ENCODE measurements at places on chromosomes 3 and 15. TPM values are rescaled to one million over a fixed set of nuclear protein-coding genes. Genes with fewer than 3 reads are reported as not detected.

SERINC4 gene
- not detected for total RNA-seq

SH3GL3 gene
- total RNA-seq: 1.0 TPM

- DNase-seq: no peak
Measured at GRCh38 chr3:12935023-12935860, 93.9 kb upstream of the RPL32 start.

DNA sequence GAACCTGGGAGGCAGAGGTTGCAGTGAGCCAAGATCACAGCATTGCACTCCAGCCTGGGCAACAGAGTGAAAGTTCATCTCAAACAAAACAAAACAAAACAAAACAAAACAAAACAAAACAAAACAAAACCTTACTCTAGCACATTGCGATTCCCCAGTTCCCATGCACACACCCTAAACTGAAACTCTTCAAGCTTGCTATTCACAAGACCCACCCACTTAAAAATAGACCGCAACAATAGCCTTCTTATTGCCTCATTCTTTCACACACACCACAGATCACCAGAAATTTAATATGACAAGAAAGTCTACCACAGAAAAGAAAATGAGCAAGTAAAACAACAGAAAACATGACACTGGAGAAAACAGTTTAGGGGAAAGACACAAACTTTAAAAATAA lies 598.4 kb downstream of the FHIT start:
- peak; percentile 13 for DNase-seq

Measured in epithelial cell of proximal tubule (primary cell).